Activated CD4-positive, alpha-beta memory T cell treated with anti-CD3 and anti-CD28 coated beads, Interleukin-2, amount 10 ng/mL, durations not matched to agents 7 days and 5 days (primary cell): ENCODE measurements at places on chromosomes 6 and 20. TPM values are rescaled to one million over a fixed set of nuclear protein-coding genes. Genes with fewer than 3 reads are reported as not detected.
A peak's percentile ranks its signal among the peaks of the same experiment; 100 is the strongest.

Gene BCL2L1
- total RNA-seq = 67.7 TPM

Gene WFDC5
- 0.73 TPM for total RNA-seq

Gene PHACTR3
- not detected for total RNA-seq

Gene COL9A1
- total RNA-seq = not detected

DNA sequence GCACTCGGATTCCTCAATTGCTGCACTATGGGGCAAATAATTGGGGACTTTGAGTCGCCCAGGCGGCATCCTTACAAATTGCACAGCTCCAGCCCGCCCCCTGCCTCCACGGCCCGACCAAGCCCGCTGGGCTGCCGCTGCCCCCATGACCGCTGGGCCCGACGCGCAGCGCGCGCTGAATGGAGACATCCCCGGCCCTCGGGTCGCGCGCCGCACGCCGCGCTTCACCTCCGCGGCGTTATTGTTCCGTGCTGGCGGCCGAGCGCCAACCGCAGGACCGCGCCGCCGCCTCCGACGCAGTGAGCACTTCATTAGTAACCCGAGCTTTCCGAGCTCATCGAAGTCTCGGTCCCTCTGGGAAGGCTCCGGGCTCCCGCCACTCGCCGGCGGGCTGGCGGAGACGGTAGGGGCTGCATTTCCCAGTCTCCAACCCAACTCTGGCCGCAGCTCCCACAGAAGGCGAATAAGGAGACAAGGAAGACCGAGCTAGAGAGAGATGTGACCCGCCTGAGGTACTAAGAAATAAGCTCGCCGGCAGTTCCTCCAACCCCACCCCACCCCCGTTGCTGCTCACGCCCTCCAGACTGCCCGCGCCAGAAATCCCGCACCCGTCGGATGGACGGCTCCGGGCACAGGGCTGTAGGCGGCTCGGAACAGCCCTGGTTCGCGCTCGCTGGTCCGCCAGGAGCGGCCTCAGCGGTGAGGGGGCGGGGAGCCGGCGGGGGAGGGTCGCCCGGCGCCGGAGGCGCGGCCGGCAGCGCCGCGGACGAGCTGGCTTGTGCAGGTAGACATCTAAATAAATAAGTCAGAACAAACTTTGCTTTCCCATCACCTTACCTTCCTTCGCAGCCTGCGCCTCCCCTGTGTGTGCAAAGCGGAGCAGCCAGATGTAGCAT, 703 bp downstream of the EPHA7 start:
- DNase-seq = no peak
- H3K36me3 ChIP-seq = no peaks in the 10 kb centered on the region
- H3K27me3 ChIP-seq = peaks cover 50% of the 10 kb centered on the region
- peak overlapping the region; percentile 67 for H3K4me3 ChIP-seq

GRCh38 chr6:31203345-31203979, 33.0 kb upstream of the POU5F1 start:
- H3K27me3 ChIP-seq = no peaks in the 10 kb centered on the region
- peak overlapping the region; percentile 96 for H3K27ac ChIP-seq
- H3K36me3 ChIP-seq = peaks cover 39% of the 10 kb centered on the region
- DNase-seq = peak; percentile 58
- H3K4me3 ChIP-seq = peak overlapping the region; percentile 86

DNA sequence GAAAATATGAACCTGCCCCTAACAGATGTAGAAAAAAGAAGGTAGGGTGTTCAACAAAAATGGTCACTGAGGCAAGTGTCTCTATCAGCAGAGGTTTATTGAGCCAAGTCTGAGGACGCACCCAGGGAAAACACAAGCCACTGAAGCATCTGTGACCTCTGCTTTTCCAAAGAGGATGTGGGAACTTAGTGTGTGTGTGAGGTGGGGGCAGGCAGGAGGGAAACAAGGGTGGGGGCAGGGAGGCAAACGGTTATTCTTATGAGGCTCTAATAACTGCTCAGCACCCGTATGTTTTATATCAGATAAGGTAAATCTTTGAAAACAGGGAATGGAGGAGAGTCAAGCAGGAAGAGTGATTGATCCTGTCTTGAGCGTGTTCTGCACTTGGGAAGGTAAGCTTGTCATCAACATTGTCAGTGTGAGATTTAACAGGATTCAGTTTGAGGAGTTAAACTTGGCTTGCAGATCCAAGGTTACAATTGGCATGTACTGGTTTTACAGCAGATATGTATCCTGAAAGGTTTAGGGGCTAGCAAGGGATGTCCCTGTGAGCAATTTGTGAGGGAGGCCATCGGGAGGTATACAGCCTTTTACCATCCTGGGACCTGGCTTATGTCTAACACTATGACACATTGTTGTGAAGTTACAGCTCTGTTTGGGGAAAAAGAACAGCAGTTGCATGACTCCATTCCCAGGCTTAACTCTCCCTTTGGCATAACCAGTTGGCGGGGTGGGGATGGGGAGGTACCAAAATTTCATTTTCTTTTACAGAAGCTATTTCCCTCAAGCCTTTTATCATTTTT, 33.7 kb downstream of the NINL start:
- H3K4me1 ChIP-seq = no peaks in the 10 kb centered on the region
- DNase-seq = no peak
- no peak overlapping the region for H3K4me3 ChIP-seq
- H3K36me3 ChIP-seq = no peaks in the 10 kb centered on the region
- H3K27ac ChIP-seq = no peak overlapping the region

DNA sequence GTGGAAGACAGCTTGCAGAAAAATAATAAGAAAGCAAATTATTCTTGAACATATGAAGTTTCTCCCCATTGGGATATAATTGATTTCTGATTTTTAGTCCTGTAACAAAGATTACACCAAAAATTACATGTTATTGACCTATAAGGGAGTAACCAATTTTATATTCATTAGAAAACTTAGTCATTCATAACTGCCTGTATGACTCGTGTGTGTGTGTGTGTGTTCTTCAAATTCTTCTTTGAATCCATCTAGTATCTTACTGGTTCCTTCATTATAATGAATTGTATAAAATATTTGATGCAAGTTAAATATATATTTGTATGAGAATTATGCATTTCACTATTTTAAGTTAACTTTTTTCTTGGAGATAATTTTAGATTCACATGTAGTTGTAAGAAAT, 310.4 kb downstream of the HAO1 start:
- H3K27ac ChIP-seq = no peak overlapping the region
- no peaks in the 10 kb centered on the region for H3K27me3 ChIP-seq
- no peaks in the 10 kb centered on the region for H3K36me3 ChIP-seq
- H3K4me1 ChIP-seq = no peaks in the 10 kb centered on the region
- DNase-seq = no peak

DNA sequence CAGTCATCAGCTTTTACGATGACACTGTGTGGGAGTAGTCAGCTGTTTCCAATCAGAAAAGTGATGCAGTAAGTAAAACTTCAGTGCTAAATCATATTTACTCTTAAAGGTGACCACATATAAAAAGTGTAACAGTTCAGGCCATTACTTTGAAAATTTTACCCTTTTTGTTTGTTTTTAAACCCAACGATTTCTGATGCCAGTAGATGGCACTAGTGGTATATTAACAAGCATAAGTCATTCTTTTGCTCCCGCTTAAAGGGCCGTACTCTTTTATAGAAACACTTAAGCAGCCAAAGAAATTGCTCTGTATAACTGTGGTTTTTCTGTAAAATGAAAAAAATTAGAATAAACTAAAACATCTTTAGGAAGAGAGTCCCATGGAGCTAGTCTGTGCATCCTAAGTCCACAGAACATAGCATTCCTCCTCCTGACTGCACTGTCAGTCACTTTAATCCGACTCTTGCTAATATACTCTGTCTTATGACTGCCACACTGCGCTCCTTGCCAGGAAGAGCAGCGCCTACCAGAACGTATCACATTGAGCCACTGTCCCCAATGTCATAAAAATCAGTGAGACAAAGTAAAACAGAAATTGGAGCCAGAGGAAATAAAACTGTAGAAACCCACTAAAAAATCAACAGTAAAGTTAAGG, 25.0 kb downstream of the HEBP2 start:
- no peak for DNase-seq
- H3K36me3 ChIP-seq = no peaks in the 10 kb centered on the region
- no peak overlapping the region for H3K27ac ChIP-seq
- H3K4me3 ChIP-seq = no peak overlapping the region
